Activated CD8-positive, alpha-beta memory T cell treated with anti-CD3 and anti-CD28 coated beads, Interleukin-2, amount 10 ng/mL, durations not matched to agents 7 days and 5 days (primary cell): ENCODE measurements at places on chromosomes 12 and 14. TPM values are rescaled to one million over a fixed set of nuclear protein-coding genes. Genes with fewer than 3 reads are reported as not detected.

The E2F7 gene
- total RNA-seq = 20.2 TPM

The C2CD5 gene
- 51.1 TPM for total RNA-seq

The TOMM20L gene
- total RNA-seq = not detected

The KRT7 gene
- 18.3 TPM for total RNA-seq

The CLEC4E gene
- total RNA-seq = not detected

DNA sequence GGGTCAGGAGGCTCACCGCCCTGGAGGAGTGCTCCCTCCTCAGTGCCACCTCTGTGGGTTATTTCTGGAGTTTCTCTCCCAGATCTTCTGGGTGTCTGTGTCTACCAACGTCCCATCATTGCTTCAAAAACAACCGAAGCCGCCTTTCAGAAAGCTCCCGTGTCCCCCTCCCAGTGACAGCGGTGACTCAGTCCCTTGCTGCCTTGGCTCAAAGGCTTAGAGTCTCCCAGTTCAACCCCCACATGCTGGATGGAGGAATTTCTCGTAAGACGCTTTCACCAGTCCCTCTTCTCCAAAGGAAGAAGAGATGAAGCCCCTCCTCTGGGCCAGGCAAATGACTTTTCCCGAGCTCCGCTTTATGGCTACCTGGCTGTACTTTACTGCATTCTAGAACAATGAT is 146.6 kb downstream of the RBM19 start:
- no peak overlapping the region for H3K27ac ChIP-seq
- H3K36me3 ChIP-seq = peaks cover 3% of the 10 kb centered on the region
- DNase-seq = no peak
- H3K4me3 ChIP-seq = no peak overlapping the region
- no peaks in the 10 kb centered on the region for H3K27me3 ChIP-seq
- H3K4me1 ChIP-seq = no peaks in the 10 kb centered on the region

DNA sequence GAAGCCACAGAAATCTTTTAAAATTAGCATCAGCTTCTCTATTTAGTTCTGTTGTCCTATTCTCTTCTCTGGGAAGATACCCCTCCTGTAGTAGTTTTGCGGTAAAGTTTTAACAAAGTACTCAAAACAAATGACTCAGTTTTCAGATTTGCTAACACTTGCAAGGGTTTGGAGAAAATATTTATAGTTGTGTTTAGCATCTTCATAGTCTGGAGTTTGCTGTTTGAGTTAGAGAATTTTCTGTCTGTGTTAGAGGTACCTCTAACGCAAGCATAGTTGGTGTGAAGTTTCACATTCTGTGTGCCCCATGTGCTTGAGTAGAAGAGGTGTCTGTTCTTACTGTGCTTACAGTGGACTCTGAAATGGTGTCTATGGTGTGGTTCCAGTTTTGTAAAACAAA is 36.0 kb downstream of the ANKRD9 start:
- H3K4me3 ChIP-seq = no peak overlapping the region
- no peaks in the 10 kb centered on the region for H3K27me3 ChIP-seq
- DNase-seq = no peak
- peaks cover 10% of the 10 kb centered on the region for H3K36me3 ChIP-seq

- DNase-seq = no peak
- H3K4me1 ChIP-seq = peaks cover 71% of the 10 kb centered on the region
- no peaks in the 10 kb centered on the region for H3K27me3 ChIP-seq
- peaks cover 2% of the 10 kb centered on the region for H3K36me3 ChIP-seq
Measured at GRCh38 chr12:64666054-64666914, 56.0 kb downstream of the RASSF3 start.
